ENCODE measurements at places on chromosomes 13 and 19. TPM values are rescaled to one million over a fixed set of nuclear protein-coding genes. Genes with fewer than 3 reads are reported as not detected.
A peak's percentile ranks its signal among the peaks of the same experiment; 100 is the strongest.

The LILRA2 gene
- not detected for total RNA-seq

The URAD gene
- total RNA-seq = 38.0 TPM

The CYP4F8 gene
- not detected for total RNA-seq

The CGB2 gene
- not detected for total RNA-seq

DNA sequence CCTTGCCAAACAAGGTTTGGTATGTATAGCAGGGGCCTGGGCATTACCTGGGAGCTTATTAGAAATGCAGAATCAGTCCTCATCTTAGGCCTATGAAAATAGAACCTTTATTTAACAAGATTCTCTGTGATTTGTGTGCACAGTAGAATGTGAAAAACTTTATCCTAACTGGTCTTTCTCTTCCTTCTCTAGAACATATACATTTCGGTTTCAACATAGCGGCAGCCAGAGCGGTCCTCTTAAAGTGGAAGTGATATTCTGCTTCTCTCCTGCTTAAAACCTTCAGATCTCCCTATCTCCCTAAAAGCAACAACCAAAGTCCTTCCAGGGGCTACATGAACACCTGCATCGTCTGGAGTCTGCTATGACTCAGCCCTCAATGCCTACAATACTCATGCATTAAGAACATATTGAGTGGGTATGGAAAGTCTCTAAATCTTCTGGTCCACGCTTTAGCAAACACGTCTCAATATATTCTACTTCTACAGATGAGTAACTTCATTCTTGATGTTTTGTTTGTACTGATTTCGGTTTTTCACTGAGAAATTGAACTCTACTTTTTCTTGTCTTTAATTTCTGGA lies 84.5 kb downstream of the SPRY2 start:
- no peaks in the 10 kb centered on the region for H3K36me3 ChIP-seq
- no peak overlapping the region for H3K4me3 ChIP-seq

GRCh38 chr19:18784786-18785120 lies 6.4 kb downstream of the COMP start:
- no peak for DNase-seq
- H3K4me1 ChIP-seq = peaks cover 30% of the 10 kb centered on the region
- H3K27me3 ChIP-seq = peaks cover 30% of the 10 kb centered on the region
- H3K36me3 ChIP-seq = no peaks in the 10 kb centered on the region
- no peak overlapping the region for H3K4me3 ChIP-seq

DNA sequence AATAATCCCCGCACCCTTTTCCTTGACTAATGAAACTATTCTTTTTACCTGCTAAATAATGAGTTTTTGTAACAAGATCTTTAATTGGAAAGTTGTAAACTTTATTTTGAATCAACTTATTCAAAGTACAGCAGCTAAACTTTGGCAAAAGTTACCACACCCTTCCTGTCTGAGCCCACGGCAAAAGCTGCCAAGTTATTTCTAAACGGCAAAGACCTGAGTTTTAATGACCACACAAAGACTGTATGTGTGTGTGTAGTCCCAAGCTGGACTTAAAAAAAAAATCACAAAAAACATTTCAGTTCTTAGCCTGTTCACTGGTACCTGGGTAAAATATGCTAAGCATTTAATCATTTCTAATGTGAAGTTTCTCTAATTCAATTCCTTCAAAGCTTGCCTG lies 60.7 kb downstream of the ZAR1L start:
- H3K27ac ChIP-seq = peak overlapping the region; percentile 64
- no peaks in the 10 kb centered on the region for H3K4me1 ChIP-seq
- DNase-seq = no peak
- no peaks in the 10 kb centered on the region for H3K27me3 ChIP-seq
- no peak overlapping the region for H3K4me3 ChIP-seq

DNA sequence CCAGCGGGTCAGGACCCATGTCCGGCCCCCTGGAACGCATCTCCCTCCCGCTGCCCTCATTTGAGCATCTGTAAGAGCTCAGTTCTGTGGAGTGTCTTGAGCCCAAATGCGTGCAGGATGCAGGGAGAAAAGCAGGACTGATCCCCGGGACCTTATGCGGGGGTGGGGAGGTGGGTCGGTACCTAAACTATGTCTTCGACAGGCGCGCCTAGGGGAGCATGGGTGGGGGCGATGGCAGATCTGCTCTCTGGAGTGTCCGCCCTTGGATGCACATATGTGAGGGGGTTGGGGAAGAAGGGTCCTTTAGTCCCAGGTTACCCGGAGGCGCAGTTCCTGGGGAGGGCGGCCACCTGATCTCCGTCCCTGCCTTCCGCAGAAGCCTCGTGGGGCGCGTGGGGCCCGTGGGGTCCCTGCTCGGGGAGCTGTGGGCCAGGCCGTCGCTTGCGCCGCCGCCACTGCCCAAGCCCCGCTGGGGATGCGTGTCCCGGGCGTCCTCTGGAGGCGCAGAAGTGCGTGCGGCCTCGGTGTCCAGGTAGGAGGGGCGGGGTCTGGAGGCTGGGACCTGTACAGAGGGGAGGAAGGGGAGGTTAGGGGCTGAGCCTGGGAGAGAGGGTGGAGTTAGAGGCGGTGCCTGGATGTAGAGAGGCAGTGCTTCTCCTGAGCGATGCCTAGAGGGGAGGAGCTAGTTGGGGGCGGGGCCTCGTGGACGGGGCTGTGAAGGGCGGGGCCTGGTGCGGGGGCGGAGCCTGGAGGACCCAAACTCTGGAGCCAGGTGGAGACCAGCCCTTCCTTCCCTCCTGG lies 2.9 kb downstream of the CILP2 start:
- H3K4me3 ChIP-seq = peak overlapping the region; percentile 38
- H3K36me3 ChIP-seq = no peaks in the 10 kb centered on the region
- peak; percentile 73 for DNase-seq
- peaks cover 33% of the 10 kb centered on the region for H3K4me1 ChIP-seq
- no peak overlapping the region for H3K27ac ChIP-seq

DNA sequence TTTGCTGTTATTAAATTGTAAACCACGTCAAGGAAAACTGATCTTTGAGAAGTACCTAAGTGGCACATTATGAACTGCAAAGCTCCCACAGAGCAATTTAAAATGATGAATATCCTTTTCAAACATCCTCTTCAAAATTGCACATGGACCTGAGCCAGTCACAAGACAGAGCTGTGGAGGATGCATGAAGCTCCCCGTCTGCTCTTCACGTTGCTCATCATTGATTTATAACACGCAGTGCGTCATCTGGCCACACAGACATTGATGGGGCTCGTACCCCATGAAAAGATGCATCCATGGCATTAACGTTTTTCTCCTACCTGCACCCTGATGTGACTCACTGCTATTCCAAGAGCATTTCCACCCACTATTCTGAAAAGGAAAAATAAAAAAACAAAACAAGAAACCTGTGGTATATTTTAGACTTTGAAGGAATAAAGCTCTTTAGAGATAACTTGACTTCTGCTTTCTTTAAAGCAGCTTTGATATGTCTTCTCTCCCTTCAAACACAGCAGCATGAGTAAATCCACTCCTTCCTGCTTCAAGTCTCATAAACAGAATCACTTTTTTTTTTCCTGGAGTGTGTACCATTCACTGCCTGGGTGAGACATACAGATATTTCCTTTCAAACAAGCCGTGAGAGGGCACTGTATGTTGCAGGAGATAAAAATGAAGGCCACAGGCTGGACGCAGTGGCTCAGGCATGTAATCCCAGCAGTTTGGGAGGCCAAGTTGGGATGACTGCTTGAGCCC lies 7.2 kb upstream of the SERTM1 start:
- no peak overlapping the region for H3K27ac ChIP-seq
- no peaks in the 10 kb centered on the region for H3K4me1 ChIP-seq
- no peak for DNase-seq
- no peaks in the 10 kb centered on the region for H3K27me3 ChIP-seq
- H3K36me3 ChIP-seq = no peaks in the 10 kb centered on the region
- H3K4me3 ChIP-seq = no peak overlapping the region

DNA sequence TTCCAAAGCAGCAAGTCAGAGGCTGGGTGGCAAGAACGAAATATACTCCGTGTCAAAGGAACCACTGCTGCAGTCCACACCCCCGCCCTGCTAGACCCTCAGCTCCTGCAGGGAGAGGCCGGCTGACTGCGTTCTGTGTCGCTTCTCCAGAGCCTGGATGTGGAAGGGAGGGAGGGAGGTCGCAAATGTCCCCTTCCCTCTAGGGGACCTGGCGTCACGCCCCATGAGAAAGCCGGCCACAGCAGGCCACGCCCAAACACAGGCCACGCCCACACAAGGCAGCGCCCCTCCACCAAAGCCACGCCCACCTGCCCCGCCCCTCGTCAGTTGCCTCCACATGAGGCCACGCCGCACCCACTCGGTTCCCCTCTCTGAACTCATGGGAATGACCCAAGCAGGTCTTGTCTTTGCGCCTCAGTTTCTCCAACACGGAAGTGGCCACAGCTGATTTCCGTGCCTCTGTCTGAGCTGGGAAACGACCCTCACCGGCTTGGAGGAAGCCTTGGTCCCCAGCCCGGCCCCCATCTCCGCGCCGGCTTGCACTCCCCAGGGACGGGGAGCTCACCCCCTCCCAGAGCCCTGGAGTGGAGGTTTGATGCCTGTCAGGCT lies 38.4 kb upstream of the TCF3 start:
- peak; percentile 67 for DNase-seq
- no peaks in the 10 kb centered on the region for H3K36me3 ChIP-seq
- H3K4me1 ChIP-seq = no peaks in the 10 kb centered on the region
- no peaks in the 10 kb centered on the region for H3K27me3 ChIP-seq
- H3K27ac ChIP-seq = no peak overlapping the region

GRCh38 chr13:44274771-44275205 lies 98.8 kb upstream of the SERP2 start:
- no peaks in the 10 kb centered on the region for H3K27me3 ChIP-seq
- H3K27ac ChIP-seq = peak overlapping the region; percentile 69
- H3K4me3 ChIP-seq = peak overlapping the region; percentile 20
- DNase-seq = no peak
- H3K36me3 ChIP-seq = no peaks in the 10 kb centered on the region
- H3K4me1 ChIP-seq = peaks cover 12% of the 10 kb centered on the region

DNA sequence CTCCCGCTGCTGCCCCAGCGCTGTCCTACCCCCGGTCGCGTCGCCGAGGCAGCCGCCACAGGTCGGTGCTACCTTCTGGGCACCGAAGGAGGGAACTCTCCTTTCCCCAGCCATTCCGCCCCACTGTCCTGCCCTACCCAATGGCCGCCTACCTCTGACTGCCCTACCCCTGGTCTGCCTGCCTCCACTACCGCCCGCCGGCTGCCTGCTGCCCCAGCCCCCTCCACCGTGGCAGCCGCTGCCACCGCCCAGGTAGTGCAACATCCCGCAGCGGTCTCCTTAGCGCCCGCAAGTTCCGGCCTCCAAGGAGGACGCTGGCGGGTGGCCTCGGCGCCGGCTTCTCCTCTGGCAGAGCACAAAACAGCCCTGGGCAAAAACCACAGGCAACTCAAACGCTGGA lies 1303.1 kb downstream of the UQCRFS1 start:
- no peaks in the 10 kb centered on the region for H3K4me1 ChIP-seq
- DNase-seq = no peak
- H3K27ac ChIP-seq = no peak overlapping the region
- H3K36me3 ChIP-seq = no peaks in the 10 kb centered on the region
- H3K27me3 ChIP-seq = no peaks in the 10 kb centered on the region

DNA sequence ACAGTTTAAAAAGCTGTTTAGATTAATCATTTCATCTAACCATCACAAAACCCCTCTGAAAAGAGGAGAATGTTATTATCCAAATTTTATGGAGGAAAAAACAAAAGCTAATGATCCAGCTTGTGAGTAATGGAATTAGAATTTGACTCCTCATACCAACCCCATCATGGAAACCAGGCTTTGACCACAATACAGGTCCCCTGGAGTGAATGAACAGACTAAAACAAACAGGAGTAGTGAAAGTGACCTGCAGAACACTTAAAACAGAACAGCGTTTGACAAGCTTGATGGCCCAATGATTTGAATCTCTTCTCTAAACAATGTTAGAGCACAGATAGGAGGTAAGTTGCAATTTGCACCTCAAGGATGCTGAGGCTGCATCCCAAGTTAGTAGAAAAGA lies 230.0 kb downstream of the DCT start:
- no peaks in the 10 kb centered on the region for H3K36me3 ChIP-seq
- no peaks in the 10 kb centered on the region for H3K27me3 ChIP-seq
- no peak overlapping the region for H3K4me3 ChIP-seq
- H3K27ac ChIP-seq = no peak overlapping the region
- no peaks in the 10 kb centered on the region for H3K4me1 ChIP-seq
